MCF 10A (cell line): ENCODE measurements at places on chromosomes 3 and 15. TPM values are rescaled to one million over a fixed set of nuclear protein-coding genes. Genes with fewer than 3 reads are reported as not detected.

CLDN18 gene
- total RNA-seq, result not detected in 2 replicates

- H3K4me1 ChIP-seq, result no peaks in the 10 kb centered on the region
- H3K36me3 ChIP-seq, result no peaks in the 10 kb centered on the region
- H3K27me3 ChIP-seq, result no peaks in the 10 kb centered on the region
- no peak overlapping the region for H3K27ac ChIP-seq
Observed at GRCh38 chr3:5349343-5349742, 161.8 kb downstream of the EDEM1 start.

DNA sequence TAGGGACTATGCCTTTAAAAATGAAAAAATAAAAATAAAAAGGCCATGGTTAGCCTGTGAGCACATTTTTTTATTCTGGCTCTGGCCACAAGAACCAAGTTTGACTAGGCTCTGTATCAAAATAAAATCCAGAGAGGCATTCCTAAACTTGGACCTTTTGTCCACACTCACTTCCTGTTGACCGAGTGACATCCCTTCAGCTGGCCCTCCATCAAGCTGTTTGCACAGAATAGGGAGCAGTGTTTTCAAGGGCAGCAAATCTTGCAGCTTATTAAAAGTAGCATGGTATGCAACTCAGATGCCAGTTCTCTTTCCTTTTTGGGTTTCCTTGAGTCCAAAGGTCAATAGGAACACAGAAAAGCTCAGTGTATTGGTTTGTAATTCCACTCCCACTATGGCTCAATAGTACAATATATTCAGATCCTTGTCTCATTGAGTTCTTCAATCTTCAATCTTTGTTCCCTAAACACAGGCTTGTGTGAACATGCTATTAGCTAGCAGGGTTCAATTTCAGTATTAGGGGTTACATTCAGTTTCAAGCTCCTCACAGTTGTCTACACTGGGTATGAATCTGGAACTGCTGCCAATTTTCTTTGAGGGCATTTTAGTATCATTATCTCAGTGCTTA, 244.5 kb downstream of the RBMS3 start:
- H3K4me3 ChIP-seq, result no peak overlapping the region
- H3K36me3 ChIP-seq, result peaks cover 17% of the 10 kb centered on the region
- peaks cover 9% of the 10 kb centered on the region for H3K4me1 ChIP-seq

DNA sequence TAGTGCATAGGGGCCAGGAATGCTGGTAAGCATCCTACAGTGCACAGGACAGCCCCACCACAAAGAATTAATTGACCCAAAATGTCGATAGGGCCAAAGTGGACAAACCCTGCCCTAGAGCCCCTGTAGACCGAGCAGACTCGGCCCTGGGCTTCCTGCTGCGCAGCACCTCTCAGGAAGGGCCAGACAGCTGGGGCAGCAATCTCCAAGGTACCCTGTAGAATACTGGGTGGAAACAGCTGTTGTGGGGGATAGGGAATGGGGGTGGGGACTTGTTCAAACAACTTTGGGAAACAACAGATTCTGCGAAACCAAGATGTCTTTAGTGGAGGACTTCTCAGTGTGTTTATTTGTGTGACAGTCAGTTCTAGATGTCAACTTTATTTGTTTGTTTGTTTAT, 67.1 kb downstream of the MRPL46 start:
- H3K4me3 ChIP-seq, result no peak overlapping the region
- H3K36me3 ChIP-seq, result no peaks in the 10 kb centered on the region
- DNase-seq, result no peak

DNA sequence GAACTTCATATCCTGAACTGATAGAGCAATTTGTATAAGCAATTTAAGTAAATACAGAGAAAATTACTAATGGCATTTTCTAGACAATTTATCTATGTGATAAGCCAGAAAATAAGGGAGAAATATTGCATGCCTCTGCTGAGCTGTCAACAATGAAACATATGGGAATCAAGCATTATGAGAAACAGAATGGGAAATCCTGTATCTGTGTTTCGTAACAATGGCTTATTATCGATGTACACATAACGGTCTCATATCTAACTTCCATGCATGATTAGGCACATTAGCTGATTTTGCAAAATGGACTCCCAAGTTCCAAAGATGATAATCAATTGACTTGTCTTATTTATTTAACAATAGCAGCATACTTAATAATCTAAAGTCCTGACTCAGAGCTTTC, 30.4 kb upstream of the KCNMB2 start:
- H3K4me1 ChIP-seq, result no peaks in the 10 kb centered on the region
- no peaks in the 10 kb centered on the region for H3K36me3 ChIP-seq
- H3K4me3 ChIP-seq, result no peak overlapping the region
- no peaks in the 10 kb centered on the region for H3K27me3 ChIP-seq

CPNE4 gene
- not detected in 2 replicates for total RNA-seq

ZNF660 gene
- total RNA-seq, result not detected in 2 replicates

GRCh38 chr3:129490273-129490675, 38.2 kb upstream of the RHO start:
- no peak overlapping the region for H3K27ac ChIP-seq
- H3K4me1 ChIP-seq, result peaks cover 30% of the 10 kb centered on the region
- H3K4me3 ChIP-seq, result no peak overlapping the region
- peak; percentile 85 for DNase-seq

TGFBR2 gene
- total RNA-seq, result 103 and 104 TPM in 2 replicates

DNA sequence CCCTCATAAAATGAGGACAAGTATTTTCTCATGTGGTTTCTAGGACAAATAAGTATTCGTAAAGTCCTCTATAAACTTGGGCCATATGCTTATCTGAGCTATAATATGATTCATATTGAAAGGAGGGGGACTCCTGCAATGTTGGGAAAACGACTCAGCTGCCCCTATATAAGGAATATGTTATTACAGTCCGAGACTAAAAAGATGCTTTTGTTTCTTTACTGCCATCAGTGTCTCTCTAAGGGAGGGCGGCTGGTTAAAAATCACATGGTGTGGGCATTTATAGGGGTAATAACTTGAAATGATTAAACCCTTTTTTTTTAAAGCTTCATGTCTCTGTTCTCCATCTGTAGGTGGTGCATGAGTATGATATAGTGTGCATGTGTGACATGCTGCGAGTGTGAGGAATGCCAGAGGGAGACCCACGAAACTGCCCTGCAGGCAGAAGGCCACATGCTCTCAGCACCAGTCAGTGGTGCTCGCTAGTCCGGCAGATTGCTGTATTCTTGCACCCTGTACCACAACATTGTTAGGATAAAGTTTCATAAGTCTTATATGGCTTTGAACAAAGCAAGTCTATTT, 256.0 kb upstream of the CTDSPL start:
- H3K27ac ChIP-seq, result no peak overlapping the region
- H3K4me3 ChIP-seq, result no peak overlapping the region
- H3K27me3 ChIP-seq, result peaks cover 13% of the 10 kb centered on the region
- no peak for DNase-seq
- peaks cover 15% of the 10 kb centered on the region for H3K4me1 ChIP-seq

FAM107A gene
- total RNA-seq, result not detected in 2 replicates

GRCh38 chr3:53833700-53834099, 12.5 kb downstream of the CHDH start:
- H3K27me3 ChIP-seq, result no peaks in the 10 kb centered on the region
- no peaks in the 10 kb centered on the region for H3K4me1 ChIP-seq
- H3K27ac ChIP-seq, result no peak overlapping the region
- no peaks in the 10 kb centered on the region for H3K36me3 ChIP-seq

DNA sequence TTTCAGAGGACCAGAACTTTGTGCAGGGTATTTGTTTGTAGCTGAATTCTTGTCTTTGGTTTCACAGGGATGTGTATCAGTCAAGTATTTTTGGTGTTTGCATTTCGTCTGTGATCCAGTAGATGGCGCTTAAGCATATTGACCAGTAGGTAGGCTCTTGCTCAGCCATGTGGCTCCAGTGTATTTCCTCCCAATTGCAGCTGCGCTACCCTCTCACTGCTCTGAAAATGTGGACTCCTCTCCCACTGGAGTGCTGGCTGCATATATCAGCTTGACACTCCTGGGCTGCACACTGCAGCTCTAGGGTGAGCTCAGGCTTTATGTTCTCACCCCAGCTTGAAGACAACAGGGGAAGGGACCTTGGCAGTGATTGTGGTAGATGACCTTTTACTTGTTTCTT, 1264.3 kb upstream of the ALCAM start:
- peak; percentile 64 for DNase-seq
- peaks cover 13% of the 10 kb centered on the region for H3K4me1 ChIP-seq
- no peak overlapping the region for H3K4me3 ChIP-seq

DNA sequence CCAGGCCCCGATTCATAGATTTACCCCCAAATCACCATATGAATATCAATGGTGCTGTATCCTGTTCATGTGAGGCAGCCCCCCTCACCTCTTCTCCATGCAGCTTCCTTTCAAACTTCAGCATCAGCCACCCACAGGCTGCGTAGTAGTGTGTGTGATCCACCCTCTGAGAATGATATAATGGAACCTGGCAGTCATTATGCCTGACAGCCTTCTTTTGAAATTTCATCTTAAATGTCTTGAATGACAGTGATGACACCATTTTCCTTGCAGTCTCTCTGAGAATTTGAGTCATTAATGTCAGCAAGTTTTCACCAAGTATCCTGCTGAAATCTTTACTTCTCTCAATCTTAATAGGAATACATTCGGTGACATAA, 3.5 kb upstream of the CLRN1 start:
- no peak overlapping the region for H3K4me3 ChIP-seq
- H3K27ac ChIP-seq, result no peak overlapping the region
- peaks cover 36% of the 10 kb centered on the region for H3K27me3 ChIP-seq
- H3K4me1 ChIP-seq, result peaks cover 8% of the 10 kb centered on the region
- DNase-seq, result no peak
- H3K36me3 ChIP-seq, result no peaks in the 10 kb centered on the region
